HS-5 (cell line): ENCODE measurements at places on chromosomes 3 and 15.

GRCh38 chr3:105791919-105792786 is 76.7 kb downstream of the CBLB start:
- peak; percentile 97 for DNase-seq

DNA sequence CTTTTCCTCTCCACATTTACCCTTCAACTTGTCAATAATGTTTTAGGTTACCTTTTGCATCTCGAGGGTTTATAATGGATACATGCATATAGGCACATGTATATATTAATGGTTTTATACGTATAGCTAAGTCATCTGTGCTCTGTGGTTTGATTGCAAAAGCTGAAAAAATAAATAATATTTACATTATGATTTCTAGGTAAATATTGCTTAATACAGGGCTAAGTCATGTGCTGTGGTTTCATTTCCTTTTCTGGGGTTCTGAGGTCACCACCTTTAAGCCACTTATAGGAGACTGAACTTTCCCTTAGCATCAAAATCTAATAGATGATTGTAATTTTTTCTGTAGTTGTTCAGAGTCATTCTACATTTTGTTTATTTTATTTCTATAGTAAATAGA is 33.1 kb downstream of the LPP start:
- DNase-seq = peak; percentile 24

GRCh38 chr3:159664006-159664405 is 324.6 kb upstream of the IL12A start:
- DNase-seq = no peak

DNA sequence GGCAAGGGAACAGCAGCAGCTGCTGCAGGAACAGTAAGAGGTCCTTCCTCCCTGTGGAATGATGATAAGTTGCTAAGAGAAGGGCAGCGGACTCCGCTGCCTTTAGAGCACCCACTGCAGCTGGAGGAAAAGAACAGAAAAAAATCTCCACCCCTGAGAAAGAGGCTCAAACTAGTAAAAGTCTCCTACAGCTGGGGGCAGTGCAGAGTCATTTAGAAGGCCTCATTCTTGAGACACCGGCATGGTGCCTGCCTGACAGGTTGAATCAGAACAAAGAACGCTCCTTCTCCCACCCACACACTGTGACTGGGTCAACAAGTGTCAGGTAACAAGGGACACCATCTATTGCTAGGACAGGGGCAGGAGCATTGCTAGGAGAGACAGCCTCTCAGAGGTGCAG is 188.4 kb downstream of the ABHD5 start:
- DNase-seq = no peak
